NCI-H82 (cell line): ENCODE measurements at places on chromosomes 7 and 10.
A peak's percentile ranks its signal among the peaks of the same experiment; 100 is the strongest.

GRCh38 chr10:11587722-11588259 lies 23.7 kb downstream of the USP6NL start:
- DNase-seq: no peak

GRCh38 chr10:4546500-4546899 lies 279.5 kb upstream of the AKR1E2 start:
- no peak for DNase-seq

GRCh38 chr10:66575251-66575855 lies 350.5 kb upstream of the LRRTM3 start:
- no peak for DNase-seq

DNA sequence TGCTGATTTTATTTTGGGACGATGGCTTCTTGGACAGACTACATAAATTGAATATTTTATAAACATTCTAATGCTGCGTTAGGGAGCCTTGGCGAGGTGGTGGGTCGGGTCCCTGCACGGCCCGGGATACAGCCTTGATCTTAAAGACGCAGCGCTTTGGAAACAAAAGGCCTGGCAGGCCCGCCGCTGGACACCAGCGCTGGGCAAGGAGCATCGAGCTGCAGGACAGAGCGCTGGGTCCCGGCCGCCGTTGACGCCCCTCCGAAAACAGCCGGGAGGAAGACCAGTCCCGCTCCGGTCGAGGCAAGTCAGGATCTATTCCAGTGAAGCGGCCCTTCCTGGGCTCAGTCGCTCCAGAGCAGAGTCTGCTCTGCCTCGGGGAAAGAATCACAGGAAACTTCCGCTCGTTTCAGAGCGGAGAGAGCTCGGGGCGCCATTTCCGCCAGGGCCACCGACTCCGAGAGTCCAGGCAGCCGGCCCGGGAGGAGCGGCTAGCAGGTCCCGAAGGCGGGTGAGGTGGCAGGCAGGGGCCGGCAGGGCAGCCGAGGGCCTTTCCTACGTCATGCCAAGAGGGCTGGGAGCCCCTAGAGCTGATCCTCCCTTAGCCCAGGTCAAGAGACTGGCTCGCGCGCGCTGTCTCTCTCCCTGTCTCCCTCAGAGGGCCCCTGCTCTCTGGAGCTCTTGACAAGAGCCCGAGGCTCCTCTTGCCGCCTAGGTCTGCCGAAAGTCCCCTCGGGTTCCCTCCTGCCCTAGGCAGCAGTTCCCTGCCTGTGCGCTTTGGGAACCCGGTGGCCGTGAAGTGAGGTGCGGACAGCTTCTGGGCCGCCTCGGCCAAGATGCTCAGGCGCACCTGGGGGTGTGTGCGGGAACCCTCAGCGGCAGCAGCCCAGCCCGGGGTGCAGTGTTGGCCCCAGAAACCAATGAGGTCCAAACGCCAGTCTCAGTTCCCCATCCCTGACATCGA lies 1.4 kb upstream of the DRGX start:
- DNase-seq: peak; percentile 46

DNA sequence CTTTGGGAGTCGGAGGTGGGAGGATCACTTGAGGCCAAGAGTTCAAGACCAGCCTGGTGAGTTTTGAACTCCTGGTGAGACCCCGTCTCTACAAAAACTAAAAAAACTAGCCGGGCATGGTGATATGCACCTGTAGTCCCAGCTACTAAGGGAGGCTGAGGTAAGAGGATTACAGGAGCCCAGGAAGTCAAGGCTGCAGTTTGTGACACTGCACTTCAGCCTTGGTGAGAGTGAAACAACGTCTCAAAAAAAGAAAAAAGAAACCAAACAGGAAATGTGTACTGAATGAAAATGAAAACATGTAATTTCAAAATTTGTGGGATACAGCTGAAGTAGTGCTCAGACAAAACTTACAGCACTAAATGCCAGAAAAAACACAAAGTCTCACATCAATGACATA lies 7.6 kb downstream of the ARHGAP12 start:
- no peak for DNase-seq

- peak; percentile 51 for DNase-seq
Observed at GRCh38 chr10:3693022-3693697, 91.8 kb downstream of the KLF6 start.

DNA sequence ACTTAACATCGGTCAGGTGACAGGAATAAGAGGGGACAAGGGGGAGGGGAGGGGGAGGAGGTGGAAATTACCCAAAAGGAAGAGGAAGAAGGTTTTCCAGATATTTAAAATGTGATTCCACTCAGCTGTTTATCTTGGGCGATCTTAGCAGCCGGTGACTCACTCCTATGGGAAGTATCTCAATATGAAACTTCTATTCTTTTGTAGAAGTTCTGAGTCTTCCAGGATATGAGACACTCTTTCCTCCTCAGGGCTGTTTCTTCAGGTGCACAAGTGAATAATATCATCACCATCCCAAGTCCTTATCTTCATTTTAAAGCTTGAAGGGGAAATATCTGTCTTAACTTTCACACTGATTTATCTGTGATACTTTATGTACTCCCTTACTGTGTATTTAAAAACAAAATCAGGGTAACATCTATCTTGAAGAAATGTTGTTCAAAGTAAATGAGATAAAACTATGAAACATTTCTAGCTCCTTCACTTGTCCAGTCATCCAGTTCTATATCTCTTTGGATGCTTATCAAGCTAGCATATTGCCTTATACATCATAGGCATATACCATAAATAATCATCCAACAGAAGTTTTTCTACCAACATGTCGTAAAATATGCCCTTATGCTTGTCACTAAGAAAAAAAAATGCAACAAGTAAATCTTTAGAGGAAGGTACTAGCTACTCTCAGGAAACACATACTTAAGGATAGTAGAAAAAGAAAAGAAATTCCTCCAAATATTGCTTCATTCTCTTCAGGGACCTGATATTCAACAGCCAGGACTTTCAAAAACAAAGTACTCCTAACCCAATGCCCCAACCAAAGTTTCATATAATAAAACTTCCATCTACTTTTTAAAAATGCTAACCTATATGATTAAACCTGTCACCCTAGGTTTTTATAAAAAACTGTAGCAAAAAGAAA lies 13.7 kb downstream of the DOCK4 start:
- DNase-seq: no peak

GRCh38 chr10:130858626-130859025 lies 452.9 kb downstream of the TCERG1L start:
- DNase-seq: no peak

- DNase-seq: peak; percentile 51
Observed at GRCh38 chr7:24757353-24758275, at the start of gene GSDME. Gene GSDME, minus strand, starts transcription at chr7:24757464. Its CDS starts 7,690 bp downstream, at chr7:24749774.

DNA sequence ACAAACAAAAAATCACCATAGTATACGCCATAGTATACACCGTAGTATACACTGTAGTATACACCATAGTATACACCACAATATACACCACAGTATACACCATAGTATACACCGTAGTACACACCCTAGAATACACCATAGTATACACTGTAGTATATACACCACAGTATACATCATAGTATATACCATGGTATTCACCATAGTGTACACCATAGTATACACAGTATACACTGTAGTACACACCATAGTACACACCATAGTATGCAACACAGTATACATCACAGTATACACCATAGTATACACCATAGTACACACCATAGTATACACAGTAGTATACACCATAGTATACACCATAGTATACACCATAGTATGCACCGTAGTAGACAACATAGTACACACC lies 157.6 kb upstream of the ADARB2 start:
- DNase-seq: no peak
